ENCODE measurements at places on chromosomes 13 and 19.
A peak's percentile ranks its signal among the peaks of the same experiment; 100 is the strongest.

GRCh38 chr13:24269821-24270220 is 39.6 kb upstream of the C1QTNF9 start:
- DNase-seq = no peak

DNA sequence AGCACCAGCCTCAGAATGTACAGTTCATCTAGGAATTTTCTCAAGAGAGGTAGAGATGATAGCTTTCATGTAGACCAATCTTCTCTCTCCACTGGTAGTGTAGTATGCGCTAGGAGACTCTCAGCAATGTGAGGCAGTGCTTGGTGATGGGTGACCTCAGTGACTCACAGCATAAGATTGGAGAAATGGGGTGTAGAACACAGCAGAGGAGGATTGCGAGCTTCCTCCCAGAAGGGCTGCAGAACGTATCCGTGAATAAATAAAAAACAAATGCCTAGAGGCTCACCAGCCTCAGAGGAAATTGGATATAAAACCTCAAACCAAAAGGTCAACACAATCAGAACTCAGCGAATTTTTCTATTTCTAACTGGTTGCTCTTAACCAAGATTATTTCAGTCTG is 182.9 kb upstream of the RXFP2 start:
- DNase-seq = no peak

DNA sequence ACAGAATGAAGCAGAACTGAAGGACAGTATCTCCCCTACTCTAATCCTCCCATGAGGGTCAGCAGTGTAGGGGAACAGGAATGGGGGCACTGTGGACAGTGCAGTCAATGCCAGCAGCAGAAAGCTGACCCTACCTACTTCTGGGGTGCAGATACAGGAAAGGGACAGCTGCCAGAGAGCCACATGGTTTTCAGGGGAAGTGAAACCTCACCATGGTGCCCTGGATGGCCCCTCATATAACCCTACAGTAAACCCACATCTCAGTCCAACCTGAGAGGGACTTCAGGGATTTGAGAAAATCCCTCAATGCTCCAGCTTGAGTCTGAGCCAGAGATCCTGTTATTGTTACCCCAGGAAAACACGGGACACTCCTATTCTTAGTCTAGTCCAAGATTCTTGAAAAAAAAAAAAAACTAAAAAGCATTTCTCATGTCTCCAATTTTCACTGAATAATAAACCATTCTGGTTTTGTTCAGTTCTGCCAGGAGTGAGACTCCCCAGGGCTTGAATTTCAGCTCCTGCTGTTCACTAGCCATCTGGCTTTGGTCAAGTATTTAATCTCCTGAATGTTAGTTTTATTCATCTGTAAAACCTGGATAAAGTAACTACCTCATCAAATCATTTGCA is 511.6 kb upstream of the ARGLU1 start:
- DNase-seq = no peak

GRCh38 chr13:84917252-84917878 is 881.9 kb downstream of the SLITRK6 start:
- no peak for DNase-seq

GRCh38 chr13:48488995-48489394 is 43.9 kb downstream of the RCBTB2 start:
- no peak for DNase-seq

DNA sequence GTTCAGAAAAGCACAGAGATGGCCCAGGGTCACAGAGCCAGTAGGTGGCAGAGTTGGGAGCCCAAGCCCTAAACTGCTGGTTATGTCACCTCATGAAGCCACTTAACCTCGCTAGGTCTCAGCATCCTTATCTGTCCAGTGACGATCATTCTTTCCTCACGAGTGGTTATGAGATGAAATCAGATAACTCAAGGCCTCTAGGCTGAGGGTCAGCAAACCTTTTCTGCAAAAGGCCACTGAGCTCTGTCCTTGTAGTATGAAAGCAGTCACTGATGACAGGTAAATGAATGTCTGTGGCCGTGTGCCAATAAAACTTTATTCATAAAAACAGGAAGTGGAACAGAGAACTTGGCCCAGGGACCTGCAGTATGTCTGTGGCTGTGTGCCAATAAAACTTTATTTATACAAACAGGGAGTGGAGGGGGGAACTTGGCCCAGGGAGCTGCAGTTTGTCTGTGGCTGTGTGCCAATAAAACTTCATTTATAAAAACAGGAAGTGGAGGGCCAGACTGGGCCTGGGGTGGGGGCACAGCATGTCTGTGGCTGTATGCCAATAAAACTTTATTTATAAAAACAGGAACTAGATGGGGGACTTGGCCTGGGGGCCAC is 71.2 kb downstream of the GNG7 start:
- peak; percentile 77 for DNase-seq

- DNase-seq = no peak
These were observed 279.1 kb downstream of the FGF9 start for GRCh38 chr13:21949818-21950429.

- DNase-seq = no peak
These were observed 1783.5 kb downstream of the SLITRK5 start for GRCh38 chr13:89454681-89455080.

DNA sequence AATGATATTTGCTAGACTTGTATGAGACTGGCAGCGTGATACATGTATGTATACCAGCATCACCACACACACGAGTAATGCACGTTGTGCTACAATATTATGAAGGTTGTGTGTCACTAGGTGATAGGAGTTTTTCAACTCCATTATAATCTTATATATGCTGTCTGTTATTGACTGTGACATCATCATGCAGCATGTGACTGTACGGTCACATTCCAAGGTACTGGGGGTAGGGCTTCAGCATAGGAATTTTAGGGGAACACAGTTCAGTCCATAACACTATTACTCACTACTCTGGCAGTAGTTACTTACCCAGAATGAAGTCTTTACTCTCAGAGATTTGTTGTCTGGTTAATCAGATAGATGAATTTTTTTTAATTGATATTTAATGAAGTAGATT is 91.1 kb downstream of the CDK8 start:
- no peak for DNase-seq

DNA sequence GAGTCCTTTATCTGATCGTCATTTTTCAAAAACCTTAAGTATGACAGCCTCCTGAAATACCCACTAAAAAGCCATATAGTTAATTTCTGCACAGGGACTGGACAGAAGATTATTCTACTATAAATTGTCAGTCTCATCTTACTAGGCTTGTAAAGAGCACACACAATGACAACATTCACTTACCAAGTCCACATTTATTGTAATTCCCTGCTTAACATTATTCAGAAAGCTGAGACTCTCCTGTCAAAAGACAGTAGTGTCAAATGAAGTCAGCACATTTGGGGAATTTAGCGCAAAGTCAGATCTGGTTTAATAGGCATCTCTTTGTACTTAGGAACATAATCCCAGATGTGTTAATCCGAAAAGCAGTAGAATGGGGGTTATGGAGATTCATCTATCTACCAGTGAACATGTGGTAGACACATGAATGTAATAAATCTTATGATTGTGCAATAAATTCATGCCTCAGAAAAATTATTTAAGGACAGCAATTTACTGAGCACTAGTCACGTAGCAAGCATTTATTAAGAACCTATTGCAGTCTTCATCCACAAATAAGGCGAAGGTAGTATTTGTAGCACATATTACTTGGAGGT is 224.6 kb upstream of the GPC6 start:
- DNase-seq = no peak

DNA sequence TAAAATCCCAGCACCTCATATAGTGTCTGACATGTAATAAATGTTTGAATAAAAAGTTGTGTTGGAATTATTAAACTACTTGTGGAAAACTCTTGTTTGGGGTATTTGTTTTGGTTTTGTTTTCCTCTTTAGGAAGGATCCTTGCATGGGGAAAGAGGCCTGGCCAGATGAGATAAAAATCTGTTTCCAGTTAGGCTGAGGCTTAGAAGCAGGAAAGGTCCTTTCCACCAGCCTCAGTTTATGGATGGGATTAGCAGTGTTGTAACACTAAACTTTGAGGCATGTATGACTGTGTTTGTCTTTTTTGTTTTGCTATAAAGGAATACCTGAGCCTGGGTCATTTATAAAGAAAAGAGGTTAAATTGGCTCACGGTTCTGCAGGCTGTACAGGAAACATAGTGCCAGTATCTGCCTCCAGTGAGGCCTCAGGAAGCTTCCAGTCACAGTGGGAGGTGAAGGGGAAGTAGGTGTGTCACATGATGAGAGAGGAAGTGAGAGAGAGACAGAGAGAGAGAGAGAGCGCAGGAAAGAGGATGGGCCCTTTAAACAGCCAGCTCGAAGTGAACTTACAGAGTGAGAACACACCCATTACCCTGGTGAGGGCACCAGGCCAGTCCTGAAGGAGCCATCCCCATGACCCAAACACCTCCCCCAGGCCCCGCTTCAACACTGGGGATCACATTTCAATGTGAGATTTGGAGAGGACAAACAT is 21.6 kb downstream of the SPATA13 start:
- no peak for DNase-seq

- no peak for DNase-seq
These were observed 25.2 kb downstream of the ZNRF4 start for GRCh38 chr19:5480427-5480836.

GRCh38 chr19:40217027-40217810 is 965 bp downstream of the TTC9B start:
- DNase-seq = no peak

- no peak for DNase-seq
These were observed 351.5 kb downstream of the KLF12 start for GRCh38 chr13:73782450-73783449.

- DNase-seq = no peak
These were observed 349.5 kb upstream of the MIR17HG start for GRCh38 chr13:90997951-90998350.

GRCh38 chr19:40466985-40467734 is at the start of gene SPTBN4:
Gene SPTBN4, plus strand, starts transcription at chr19:40467001. Its CDS starts 5,621 bp downstream, at chr19:40472622.
- DNase-seq = no peak

DNA sequence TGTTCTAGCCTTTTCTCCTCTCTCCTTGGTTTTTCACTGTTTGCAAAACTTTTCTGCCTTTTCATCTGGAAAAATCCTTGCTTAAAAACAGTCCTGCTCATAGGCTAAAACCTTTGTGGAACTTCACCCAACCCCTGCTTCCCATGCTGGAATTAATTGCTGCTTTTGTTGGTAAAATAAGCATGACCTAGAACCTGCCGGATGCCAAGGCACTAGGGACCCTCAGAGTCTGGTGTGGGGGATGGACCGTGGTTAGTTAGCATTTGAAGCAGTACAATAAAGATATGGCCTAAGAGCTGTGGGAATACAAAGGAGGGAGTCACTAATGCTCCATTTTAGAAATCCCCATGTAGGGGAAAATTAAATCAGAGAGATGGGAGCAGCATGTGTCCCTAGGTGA is 326.3 kb downstream of the KCNRG start:
- no peak for DNase-seq

DNA sequence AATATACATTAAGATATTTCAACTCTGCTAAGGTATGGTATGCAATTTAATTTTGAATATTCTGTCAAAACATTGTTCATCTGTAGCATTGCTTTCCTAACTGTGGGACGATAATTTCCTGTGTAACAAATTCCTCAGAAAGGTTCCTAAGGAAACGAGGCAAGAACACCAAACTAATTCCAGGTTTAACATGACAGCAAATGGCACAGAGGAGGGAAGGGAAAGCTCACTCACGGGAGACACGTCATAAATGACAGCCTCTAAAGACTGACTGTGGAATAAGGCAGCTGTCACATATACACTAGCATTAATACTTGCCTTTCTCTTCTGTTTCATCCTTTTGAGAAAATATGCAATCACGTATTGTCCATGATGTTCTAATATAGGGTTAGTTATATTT is 380.6 kb downstream of the LIG4 start:
- DNase-seq = no peak

- no peak for DNase-seq
These were observed 267.5 kb upstream of the KLHL1 start for GRCh38 chr13:70375718-70376117.

DNA sequence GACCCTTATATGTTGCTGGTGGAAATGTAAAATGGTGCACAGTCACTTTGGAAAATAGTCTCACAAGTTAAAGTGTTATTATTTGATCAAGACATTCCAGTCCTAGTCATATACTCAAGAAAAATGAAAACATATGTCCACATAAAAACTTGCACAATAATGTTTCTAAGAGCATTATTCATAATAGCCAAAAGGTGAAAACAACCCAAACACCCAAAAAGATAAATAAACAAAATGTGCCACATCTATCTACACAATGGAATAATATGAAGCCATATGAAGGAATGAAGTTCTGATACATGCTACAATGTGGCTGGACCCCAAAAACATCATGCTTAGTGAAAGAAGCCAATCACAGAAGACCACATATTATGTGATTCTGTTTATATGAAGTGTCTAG is 14.4 kb upstream of the AKAP8 start:
- no peak for DNase-seq

DNA sequence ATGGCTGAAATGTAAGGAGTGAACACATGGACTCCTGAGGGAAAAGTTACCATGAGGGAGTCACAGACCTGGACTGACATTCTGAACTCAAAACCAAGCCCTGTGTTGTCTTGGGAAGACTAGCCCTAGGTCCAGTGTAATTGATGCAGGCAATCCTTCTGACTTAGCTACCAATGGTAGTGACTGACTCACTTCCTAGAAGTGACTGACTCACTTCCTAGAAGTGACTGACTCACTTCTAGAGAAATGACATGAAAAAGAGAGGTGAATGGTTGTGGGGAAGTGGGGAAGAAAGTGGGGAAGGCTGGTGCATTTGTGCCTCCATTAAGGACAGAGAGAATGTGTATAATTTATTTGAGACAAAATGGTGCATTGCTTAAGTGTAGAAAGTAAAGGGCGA is 49.9 kb downstream of the EDNRB start:
- DNase-seq = no peak

DNA sequence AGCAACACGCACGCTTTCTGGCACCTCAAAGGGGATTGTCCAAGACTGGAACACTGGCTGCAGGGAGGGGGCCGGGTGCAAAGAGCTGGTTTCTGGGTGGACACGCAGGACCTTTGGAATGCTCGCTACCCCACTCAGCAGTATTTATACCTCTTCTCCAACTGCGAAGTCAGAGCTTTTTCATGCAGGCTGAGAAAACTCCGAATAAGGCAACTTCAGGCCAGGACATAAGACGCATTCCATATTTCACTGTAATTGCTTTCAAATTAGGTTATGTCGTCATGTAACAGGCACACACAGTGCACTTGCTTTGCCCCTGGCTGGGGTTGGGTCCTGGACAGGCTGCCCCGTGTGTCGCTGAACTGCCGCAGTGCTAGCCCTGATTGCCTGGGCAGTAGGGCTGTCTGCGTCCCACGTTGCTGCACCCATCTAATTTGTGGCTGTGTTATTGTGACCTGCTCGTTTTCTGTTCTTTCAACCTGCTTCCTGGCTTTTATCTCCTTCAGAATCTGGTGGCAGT is 44.5 kb downstream of the ACTN4 start:
- DNase-seq = no peak

- no peak for DNase-seq
These were observed 25.7 kb downstream of the CEBPG start for GRCh38 chr19:33399081-33399744.

DNA sequence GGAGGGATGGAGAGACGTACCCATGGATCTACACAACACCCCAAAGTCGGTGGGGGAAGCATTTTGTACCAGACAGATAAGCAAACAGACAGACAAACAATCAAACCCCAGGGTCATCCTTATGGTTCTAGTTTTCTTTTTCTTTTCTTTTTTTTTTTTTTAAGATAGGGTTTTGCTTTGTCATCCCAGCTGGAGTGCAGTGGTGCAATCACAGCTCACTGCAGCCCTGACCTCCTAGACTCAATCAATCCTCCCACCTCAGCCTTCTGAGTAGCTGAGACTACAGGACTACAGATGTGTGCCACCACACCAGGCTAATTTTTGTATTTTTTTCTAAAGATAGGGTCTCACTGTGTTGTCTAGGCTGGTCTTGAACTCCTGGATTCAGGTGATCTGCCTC is 17.9 kb upstream of the FBL start:
- DNase-seq = no peak

- DNase-seq = no peak
These were observed 184.7 kb downstream of the LACC1 start for GRCh38 chr13:44064357-44064756.

All from GM12864 (cell line).